ENCODE measurements at places on chromosomes 12 and 14.

DNA sequence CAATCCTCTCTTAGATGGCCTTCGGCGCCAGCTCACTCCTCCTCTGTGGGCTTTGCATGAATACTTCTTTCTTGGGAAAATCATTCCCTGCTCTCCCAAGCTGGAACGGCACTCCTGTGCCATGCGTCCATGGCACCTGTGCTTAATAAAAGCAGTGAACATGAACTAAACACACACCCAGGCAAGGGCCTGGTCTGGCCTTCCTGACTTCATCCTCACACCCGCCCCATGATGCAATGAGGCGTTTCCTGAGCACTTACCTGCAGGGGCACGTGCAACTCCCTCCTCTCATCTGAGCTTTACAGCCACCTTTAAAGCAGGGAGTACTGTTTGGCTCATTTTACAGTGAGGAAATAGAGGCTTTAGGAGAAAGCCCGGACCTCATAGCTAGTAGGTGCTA is 219.8 kb downstream of the SLC41A2 start:
- H3K4me3 ChIP-seq, result no peak overlapping the region
- no peak overlapping the region for H3K27ac ChIP-seq
- H3K36me3 ChIP-seq, result no peaks in the 10 kb centered on the region
- no peaks in the 10 kb centered on the region for H3K4me1 ChIP-seq
- DNase-seq, result no peak
- H3K27me3 ChIP-seq, result no peaks in the 10 kb centered on the region

- H3K36me3 ChIP-seq, result no peaks in the 10 kb centered on the region
- no peak overlapping the region for H3K27ac ChIP-seq
- no peak for DNase-seq
- H3K4me3 ChIP-seq, result no peak overlapping the region
- H3K4me1 ChIP-seq, result no peaks in the 10 kb centered on the region
- H3K27me3 ChIP-seq, result no peaks in the 10 kb centered on the region
Observed at GRCh38 chr12:58479401-58479800, 440.9 kb downstream of the LRIG3 start.

DNA sequence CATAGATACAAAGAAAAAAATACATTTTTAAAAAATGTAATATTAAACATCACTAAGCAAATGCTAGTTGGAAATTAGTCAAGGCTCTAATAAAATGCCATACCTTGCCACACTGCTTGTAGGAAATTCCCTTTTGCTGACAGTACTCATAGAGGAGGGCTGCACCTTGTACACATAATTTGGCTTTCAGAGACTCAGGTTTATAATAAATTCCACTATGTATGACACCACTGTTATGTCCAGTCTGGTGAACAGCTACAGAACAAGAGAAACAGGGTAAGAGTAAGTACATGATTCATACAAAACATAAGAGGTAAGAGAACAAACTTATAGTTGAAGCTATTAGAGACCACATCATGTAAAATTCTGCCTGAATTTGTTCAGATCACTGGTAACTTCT is 10.1 kb downstream of the L2HGDH start:
- no peak overlapping the region for H3K27ac ChIP-seq
- H3K27me3 ChIP-seq, result no peaks in the 10 kb centered on the region
- no peaks in the 10 kb centered on the region for H3K4me1 ChIP-seq
- no peak for DNase-seq
- no peak overlapping the region for H3K4me3 ChIP-seq
- peaks cover 43% of the 10 kb centered on the region for H3K36me3 ChIP-seq

GRCh38 chr14:65160091-65160490 is 57.8 kb upstream of the MAX start:
- H3K27ac ChIP-seq, result peak overlapping the region; percentile 83
- peaks cover 40% of the 10 kb centered on the region for H3K4me1 ChIP-seq
- peak overlapping the region; percentile 43 for H3K4me3 ChIP-seq
- DNase-seq, result no peak
- no peaks in the 10 kb centered on the region for H3K36me3 ChIP-seq

DNA sequence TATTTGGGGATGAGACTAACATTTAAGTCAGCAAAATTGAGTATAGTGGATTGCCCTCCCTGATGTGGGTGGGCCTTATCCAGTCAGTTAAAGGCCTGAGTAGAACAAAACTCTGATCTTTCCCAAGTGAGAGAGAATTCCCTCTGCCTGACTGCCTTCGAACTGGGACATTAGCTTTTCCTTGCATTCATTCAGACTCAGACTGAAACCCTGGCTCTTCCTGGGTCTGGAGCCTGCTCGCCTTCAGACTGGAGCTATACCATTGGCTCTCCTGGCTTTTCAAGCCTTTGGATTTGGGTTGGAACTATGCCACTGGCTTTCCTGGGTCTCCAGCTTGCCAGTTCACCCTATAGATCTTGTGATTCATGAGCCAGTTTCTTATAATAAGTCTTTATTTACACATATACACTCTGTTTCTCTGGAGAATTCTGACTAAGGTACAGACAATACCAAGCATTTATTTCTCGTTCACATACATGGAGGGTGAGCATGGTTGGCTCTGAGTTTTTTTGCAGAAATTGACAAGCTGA is 296.5 kb downstream of the ERC1 start:
- no peaks in the 10 kb centered on the region for H3K27me3 ChIP-seq
- H3K27ac ChIP-seq, result no peak overlapping the region
- no peaks in the 10 kb centered on the region for H3K4me1 ChIP-seq
- DNase-seq, result no peak
- no peak overlapping the region for H3K4me3 ChIP-seq

GRCh38 chr14:73287071-73287470 is 49.8 kb downstream of the PAPLN start:
- no peaks in the 10 kb centered on the region for H3K36me3 ChIP-seq
- no peak overlapping the region for H3K27ac ChIP-seq
- no peaks in the 10 kb centered on the region for H3K27me3 ChIP-seq

DNA sequence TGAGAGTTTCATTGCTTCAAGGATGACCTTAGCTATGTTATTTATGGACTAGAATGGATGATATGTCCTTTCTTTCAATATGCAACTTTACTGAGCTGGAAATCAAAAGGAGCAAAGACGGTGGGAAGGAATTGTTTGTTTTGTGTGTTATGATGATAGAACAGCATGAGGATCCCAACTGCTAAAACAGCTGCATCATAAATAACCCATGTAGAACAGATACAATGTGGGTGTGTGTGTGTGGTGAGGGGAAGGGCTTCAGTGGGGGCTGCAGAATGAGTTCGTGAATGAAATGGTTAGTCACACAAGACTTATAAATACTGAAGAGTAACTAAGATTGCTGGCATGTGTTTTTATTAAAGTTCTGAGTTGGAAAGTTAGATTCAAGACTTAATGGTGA is 80.1 kb downstream of the DACT1 start:
- DNase-seq, result no peak
- H3K27me3 ChIP-seq, result no peaks in the 10 kb centered on the region
- no peaks in the 10 kb centered on the region for H3K36me3 ChIP-seq
- H3K27ac ChIP-seq, result no peak overlapping the region

DNA sequence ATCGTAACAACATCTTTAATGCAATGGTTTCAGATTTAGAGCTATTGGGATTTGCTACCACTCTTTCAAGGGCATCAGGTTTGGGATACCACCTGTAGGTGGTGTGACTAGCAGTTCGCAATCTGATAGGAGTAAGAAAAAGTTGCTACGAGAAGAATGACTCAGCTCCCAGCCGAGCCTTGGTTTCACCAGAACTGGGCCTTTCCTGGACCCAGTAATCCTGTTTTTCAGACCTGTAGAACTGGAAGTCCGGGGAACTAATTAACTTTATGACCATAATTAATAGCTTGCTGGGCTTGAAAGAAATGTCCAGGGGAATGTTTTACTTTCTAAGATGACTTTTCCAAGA is 770 bp downstream of the ABHD4 start:
- peaks cover 31% of the 10 kb centered on the region for H3K4me1 ChIP-seq
- no peaks in the 10 kb centered on the region for H3K36me3 ChIP-seq
- peak; percentile 54 for DNase-seq
- peak overlapping the region; percentile 83 for H3K4me3 ChIP-seq

DNA sequence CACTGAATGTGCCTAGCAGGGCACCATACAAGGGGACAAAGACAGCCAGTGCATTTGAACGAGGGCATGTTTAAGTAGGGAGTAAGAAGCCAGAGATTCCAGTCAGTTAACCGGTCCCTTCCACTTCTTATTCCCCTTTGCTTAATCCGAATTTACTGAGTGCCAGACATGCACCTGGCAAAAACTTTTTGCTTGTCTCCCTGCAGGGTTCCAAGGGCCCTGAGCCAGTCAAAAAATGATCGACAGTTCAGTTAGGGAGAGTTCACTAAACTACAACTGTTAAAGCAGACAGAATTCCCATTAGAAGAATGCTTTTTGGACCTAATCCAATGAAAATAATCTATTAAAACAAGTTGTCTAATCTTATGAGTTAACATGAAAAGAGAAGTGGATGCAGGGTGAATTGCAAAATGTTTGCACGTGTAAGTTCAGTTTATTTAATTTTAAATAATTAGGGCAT is 193.8 kb downstream of the TMTC2 start:
- no peaks in the 10 kb centered on the region for H3K36me3 ChIP-seq
- no peak for DNase-seq
- H3K27me3 ChIP-seq, result no peaks in the 10 kb centered on the region
- no peak overlapping the region for H3K27ac ChIP-seq
- H3K4me1 ChIP-seq, result no peaks in the 10 kb centered on the region

DNA sequence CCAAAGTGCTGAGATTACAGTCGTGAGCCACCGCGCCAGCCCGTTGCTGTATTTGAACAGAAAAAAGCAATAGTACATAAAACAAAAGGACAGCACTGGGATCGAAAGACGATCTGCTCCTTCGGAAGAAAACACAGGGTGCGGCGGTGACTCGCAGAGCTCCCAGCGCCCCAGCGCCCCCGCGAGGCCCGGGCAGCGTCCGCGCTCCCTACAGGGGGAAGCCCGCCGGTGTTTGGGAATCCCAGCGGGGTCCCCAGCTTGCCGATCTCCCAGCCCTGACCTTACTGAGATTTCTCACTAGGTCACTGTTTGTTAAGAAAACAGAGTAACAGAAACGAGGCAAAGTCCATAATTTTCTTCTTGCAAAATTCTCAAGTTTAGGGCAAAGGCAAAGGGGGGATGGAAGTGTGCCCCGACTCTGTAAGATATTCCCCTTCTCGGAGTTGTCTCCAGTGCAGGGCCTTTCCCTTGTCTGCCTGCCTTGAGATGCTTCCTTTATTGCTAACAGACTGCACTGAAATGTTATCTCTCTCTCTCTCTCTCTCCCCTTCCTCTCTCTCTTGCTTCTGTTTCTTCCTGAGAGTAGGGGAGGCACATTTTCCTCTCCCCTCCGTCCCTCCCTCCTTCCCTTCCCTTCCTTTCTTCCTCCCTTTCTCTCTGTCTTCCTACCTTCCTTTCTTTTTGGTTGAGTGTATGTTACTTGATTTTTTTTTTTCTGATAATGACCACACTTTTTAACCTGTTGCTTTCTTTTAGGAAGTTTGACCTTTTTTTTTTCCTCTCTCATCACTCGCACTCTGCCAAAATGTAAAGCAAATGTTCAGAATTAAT is 91.9 kb downstream of the TMEM30B start:
- DNase-seq, result peak; percentile 85
- no peak overlapping the region for H3K27ac ChIP-seq
- H3K27me3 ChIP-seq, result no peaks in the 10 kb centered on the region
- H3K36me3 ChIP-seq, result no peaks in the 10 kb centered on the region
- H3K4me1 ChIP-seq, result peaks cover 21% of the 10 kb centered on the region
- peak overlapping the region; percentile 56 for H3K4me3 ChIP-seq

- no peak overlapping the region for H3K4me3 ChIP-seq
- no peaks in the 10 kb centered on the region for H3K27me3 ChIP-seq
- DNase-seq, result no peak
- H3K36me3 ChIP-seq, result no peaks in the 10 kb centered on the region
- H3K27ac ChIP-seq, result no peak overlapping the region
- peaks cover 7% of the 10 kb centered on the region for H3K4me1 ChIP-seq
Observed at GRCh38 chr12:120474616-120474960, 5.0 kb upstream of the SRSF9 start.

DNA sequence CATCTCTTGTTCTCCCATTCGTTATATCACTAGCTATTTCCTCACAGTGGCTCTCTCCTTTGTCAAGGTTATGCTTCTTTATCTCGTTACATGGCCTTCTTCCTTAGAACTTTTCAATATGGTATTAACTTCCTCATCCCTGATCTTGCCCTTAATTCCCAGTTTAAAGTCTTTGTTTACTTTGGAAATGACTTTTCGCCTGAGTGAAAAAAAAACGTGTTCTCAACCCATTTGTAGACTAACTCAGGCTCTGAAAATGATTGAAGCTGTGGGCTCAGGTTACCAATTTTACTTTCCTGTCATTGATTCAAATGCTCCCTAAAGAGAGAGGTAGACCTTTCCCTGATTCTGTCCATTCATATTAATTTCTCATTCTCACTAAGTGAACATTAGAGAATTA is 135.2 kb downstream of the NUBPL start:
- H3K27me3 ChIP-seq, result no peaks in the 10 kb centered on the region
- peaks cover 14% of the 10 kb centered on the region for H3K4me1 ChIP-seq
- no peak for DNase-seq
- no peak overlapping the region for H3K4me3 ChIP-seq
- H3K27ac ChIP-seq, result no peak overlapping the region

DNA sequence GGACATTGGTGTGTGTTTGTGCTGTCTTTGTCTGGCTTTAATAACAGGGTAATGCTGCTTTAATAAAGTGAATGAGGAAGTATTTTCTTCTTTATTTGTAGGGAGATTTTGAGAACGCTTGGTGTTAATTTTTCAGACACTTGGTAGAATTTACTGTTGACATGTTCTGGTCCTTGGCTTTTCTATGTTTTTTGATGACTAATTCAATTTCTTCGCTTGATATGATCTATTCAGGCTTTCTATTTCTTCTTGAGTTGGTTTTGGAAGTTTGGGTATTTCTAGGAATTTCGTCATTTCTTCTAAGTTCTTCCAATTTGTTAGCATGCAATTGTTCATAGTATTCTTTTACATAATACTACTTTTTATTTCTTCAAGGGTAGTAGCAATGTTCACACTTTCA is 167.8 kb downstream of the TTC6 start:
- no peak overlapping the region for H3K4me3 ChIP-seq
- no peak overlapping the region for H3K27ac ChIP-seq
- H3K27me3 ChIP-seq, result peaks cover 8% of the 10 kb centered on the region
- H3K4me1 ChIP-seq, result no peaks in the 10 kb centered on the region
- H3K36me3 ChIP-seq, result no peaks in the 10 kb centered on the region
- DNase-seq, result no peak

GRCh38 chr12:59695379-59695778 is 99.5 kb downstream of the SLC16A7 start:
- H3K36me3 ChIP-seq, result no peaks in the 10 kb centered on the region
- H3K4me3 ChIP-seq, result no peak overlapping the region
- no peaks in the 10 kb centered on the region for H3K27me3 ChIP-seq
- no peak overlapping the region for H3K27ac ChIP-seq
- no peak for DNase-seq

DNA sequence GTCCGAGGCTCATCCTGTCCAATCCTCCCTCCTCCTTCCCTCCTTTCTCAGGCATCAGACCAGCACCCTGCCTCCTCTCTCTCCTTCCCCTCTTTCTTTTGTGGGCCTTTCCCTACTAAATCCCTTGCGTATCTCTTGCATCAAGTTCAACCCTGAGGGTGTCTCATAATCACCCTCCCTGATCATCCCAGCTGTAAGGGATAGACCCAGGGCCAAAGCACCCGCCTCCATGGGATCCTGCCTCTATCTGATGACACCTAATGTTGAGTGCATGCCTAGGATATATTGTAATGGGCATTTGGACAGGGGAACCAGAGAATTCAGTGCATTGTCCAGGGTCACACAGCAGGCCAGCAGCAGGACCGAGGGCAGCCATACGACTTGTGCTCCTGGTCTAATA is 84.9 kb downstream of the PHETA1 start:
- no peak overlapping the region for H3K4me3 ChIP-seq
- no peaks in the 10 kb centered on the region for H3K27me3 ChIP-seq
- H3K36me3 ChIP-seq, result no peaks in the 10 kb centered on the region
- DNase-seq, result no peak
- H3K27ac ChIP-seq, result no peak overlapping the region
